ENCODE measurements at places on chromosomes 12 and 14.

- no peaks in the 10 kb centered on the region for H3K4me1 ChIP-seq
- no peaks in the 10 kb centered on the region for H3K36me3 ChIP-seq
- no peak for DNase-seq
These were observed 943.2 kb downstream of the TMTC2 start for GRCh38 chr12:83629931-83630330.

DNA sequence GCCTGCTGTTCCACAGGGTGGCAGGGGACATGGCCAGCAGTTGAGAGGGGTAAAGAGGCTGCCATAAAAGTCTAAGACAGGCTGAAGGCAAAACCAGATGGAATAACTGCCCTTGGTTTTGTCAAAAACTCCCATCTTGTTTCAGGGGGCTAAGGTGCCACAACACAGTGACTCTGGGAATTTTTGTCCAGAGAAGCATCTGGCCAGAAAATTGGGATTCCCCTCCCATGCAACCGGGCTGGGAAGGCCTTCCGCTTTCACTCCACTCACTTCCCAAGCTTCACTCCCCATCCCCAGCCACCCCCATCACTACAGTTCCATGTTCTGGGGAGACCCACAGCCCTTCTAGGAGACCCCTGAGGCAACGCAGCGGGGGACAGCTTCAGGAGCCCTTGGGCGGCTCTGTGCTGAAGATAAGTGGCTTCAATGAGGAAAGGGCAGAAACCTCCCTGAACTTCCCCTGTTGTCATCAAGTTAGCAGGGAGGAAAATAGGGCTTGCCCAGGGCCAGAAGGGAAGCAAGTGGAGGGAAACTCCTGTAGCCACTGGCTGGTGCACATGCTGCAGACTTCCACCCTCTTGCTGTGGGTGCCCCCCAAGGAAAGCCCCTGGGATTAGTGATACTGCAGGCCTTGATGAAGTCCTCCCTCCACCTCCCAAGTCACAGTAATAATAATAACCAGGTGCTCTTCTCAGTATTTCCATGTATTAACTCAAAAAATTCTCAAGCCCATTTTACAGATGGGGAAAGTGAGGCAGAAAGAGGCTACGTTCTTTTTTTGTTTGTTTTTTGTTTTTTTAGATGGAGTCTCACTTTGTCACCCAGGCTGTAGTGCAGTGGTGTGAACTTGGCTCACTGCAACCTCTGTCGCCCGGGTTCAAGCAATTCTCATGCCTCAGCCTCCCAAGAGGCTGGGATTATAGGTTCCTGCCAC lies 6.0 kb downstream of the TMEM229B start:
- H3K4me3 ChIP-seq = no peak overlapping the region
- no peak overlapping the region for H3K27ac ChIP-seq
- peaks cover 14% of the 10 kb centered on the region for H3K27me3 ChIP-seq
- H3K36me3 ChIP-seq = no peaks in the 10 kb centered on the region
- DNase-seq = no peak

DNA sequence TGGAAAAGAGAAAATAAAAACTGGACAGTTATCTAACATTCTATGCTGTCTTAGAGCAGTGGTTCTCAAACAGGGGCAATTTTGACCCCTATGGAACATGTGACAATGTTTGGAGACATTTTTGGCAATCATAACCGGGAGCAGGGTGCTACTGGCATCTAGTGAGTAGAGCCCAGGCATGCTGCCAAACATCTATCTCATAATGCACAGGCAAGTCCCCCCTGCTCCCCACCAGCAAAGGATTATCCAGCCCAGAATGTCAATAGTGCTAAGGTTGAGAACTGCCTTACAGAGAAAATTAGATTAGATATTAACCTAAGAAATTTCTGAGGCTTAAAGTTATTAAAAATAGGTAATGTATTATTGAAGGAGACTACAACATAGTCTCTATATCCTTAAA lies 22.9 kb upstream of the CATSPERB start:
- no peak overlapping the region for H3K4me3 ChIP-seq
- DNase-seq = no peak
- no peaks in the 10 kb centered on the region for H3K27me3 ChIP-seq
- H3K4me1 ChIP-seq = peaks cover 26% of the 10 kb centered on the region

GRCh38 chr12:124490584-124491305 lies 76.7 kb downstream of the NCOR2 start:
- no peak overlapping the region for H3K27ac ChIP-seq
- no peaks in the 10 kb centered on the region for H3K27me3 ChIP-seq
- H3K4me1 ChIP-seq = no peaks in the 10 kb centered on the region
- DNase-seq = no peak
- no peak overlapping the region for H3K4me3 ChIP-seq

- peaks cover 34% of the 10 kb centered on the region for H3K27me3 ChIP-seq
- peaks cover 19% of the 10 kb centered on the region for H3K4me1 ChIP-seq
- H3K36me3 ChIP-seq = no peaks in the 10 kb centered on the region
These were observed 10.7 kb upstream of the FKBP4 start for GRCh38 chr12:2783936-2784600.

DNA sequence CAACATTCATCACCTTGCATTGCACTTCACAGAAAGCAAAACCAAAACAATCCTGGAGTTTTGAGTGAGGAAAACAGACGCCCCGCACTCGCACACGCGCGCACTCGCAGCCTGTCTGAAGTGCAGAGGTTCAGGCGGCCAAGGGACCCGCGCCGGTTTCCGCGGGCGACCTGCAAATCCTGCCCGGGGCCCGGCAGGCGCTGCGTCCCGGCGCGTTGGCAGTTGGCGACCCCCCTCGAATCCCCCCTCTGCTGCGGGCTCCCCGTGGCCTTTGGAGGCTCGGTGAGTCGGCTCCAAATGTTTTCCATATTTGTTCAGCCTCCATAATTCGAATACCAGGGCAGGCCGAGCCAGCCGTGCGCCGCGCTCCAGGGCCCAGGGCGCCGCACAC lies at the start of gene SSPN:
Gene SSPN, plus strand, starts transcription at position 324 of the 391 bp plus-strand sequence. CDS start 100 bp downstream, outside the sequence.
- no peak for DNase-seq
- H3K36me3 ChIP-seq = no peaks in the 10 kb centered on the region
- H3K4me3 ChIP-seq = peak within 1 kb of the TSS; percentile 18
- no peak within 1 kb of the TSS for H3K27ac ChIP-seq

DNA sequence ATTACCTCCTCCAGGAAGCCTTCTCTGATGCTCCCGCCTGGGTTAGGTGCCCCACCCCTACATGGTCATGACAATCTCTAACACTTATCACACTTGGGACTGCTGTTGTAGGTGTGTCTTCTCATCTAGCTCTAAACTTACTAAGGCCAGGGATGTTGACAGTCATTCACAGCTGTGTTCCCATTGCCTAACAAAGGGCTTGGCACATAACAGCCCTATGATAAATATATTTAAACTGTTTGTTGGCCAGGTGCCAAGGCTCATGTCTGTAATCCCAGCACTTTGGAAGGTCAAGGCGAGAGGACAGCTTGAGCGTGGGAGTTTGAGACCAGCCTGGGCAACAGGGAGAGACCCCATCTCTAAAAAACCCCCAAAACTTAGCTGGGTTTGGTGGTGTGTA lies 98.8 kb upstream of the RGS6 start:
- H3K4me1 ChIP-seq = no peaks in the 10 kb centered on the region
- no peak for DNase-seq
- no peaks in the 10 kb centered on the region for H3K36me3 ChIP-seq
- H3K4me3 ChIP-seq = no peak overlapping the region
- H3K27me3 ChIP-seq = no peaks in the 10 kb centered on the region

GRCh38 chr12:31715283-31715825 lies 13.5 kb downstream of the AMN1 start:
- H3K36me3 ChIP-seq = no peaks in the 10 kb centered on the region
- H3K27me3 ChIP-seq = no peaks in the 10 kb centered on the region
- DNase-seq = peak; percentile 76
- peaks cover 22% of the 10 kb centered on the region for H3K4me1 ChIP-seq

- H3K36me3 ChIP-seq = no peaks in the 10 kb centered on the region
- peaks cover 28% of the 10 kb centered on the region for H3K4me1 ChIP-seq
- no peak overlapping the region for H3K27ac ChIP-seq
- no peak for DNase-seq
- H3K27me3 ChIP-seq = no peaks in the 10 kb centered on the region
- no peak overlapping the region for H3K4me3 ChIP-seq
These were observed 2.2 kb downstream of the CRADD start for GRCh38 chr12:93679308-93679925.

DNA sequence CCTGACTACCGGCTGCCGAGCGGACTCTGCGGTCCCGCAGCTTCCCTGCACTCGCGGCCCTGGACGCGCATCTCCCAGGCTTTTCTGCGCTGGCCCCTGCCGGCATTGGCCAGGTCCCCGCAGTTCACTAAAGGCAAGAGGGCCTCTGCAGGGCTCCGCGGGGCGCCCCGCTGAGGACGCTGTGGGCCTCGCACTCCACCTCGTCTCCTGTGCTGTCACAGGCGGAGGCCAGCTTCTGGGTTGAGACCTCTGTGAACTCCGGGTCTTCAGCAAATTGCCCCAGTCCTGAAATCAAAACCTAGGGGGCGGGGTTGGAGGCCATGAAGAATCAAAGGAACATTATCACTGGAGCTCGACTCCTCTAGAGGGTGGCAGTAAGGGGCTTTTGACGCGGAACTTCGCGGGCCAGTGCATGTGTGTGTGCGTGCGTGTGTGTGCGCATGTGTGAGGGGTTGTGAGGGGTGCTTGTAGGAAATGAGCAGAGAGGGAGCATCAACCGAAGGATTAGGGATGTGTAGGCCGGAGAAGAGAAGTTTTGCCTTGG lies 68.5 kb upstream of the CAPRIN2 start:
- no peak for DNase-seq
- H3K4me3 ChIP-seq = no peak overlapping the region
- H3K27me3 ChIP-seq = peaks cover 16% of the 10 kb centered on the region
- no peak overlapping the region for H3K27ac ChIP-seq
- H3K36me3 ChIP-seq = no peaks in the 10 kb centered on the region

GRCh38 chr12:97335115-97335514 lies 127.5 kb upstream of the RMST start:
- H3K27me3 ChIP-seq = no peaks in the 10 kb centered on the region
- no peak overlapping the region for H3K4me3 ChIP-seq
- H3K4me1 ChIP-seq = no peaks in the 10 kb centered on the region
- H3K27ac ChIP-seq = no peak overlapping the region

DNA sequence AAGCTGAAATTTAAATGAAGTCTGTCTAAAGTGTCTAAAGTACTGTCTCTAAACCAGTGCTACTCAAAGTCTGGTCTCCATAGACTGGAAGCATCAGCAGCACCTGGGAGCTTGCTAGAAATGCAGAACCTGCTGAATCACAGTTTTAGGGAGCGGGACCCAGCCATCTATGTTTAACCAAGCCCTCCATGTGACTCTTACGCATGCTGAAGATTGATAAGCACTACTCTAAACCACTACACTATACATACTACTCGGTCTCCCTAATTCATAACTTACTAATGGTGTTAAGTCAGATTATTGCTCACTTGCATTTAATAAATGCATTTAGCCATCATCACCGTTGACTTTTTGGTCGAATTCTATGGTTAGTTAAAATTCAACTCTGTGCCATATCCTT lies 88.8 kb downstream of the SLC25A21 start:
- H3K36me3 ChIP-seq = no peaks in the 10 kb centered on the region
- H3K27ac ChIP-seq = no peak overlapping the region
- no peak overlapping the region for H3K4me3 ChIP-seq
- no peaks in the 10 kb centered on the region for H3K27me3 ChIP-seq
- no peak for DNase-seq

- H3K4me1 ChIP-seq = peaks cover 37% of the 10 kb centered on the region
- no peak overlapping the region for H3K27ac ChIP-seq
- DNase-seq = no peak
- H3K4me3 ChIP-seq = peak overlapping the region; percentile 95
- peaks cover 36% of the 10 kb centered on the region for H3K36me3 ChIP-seq
These were observed 1.8 kb downstream of the ACIN1 start for GRCh38 chr14:23093104-23093503.

DNA sequence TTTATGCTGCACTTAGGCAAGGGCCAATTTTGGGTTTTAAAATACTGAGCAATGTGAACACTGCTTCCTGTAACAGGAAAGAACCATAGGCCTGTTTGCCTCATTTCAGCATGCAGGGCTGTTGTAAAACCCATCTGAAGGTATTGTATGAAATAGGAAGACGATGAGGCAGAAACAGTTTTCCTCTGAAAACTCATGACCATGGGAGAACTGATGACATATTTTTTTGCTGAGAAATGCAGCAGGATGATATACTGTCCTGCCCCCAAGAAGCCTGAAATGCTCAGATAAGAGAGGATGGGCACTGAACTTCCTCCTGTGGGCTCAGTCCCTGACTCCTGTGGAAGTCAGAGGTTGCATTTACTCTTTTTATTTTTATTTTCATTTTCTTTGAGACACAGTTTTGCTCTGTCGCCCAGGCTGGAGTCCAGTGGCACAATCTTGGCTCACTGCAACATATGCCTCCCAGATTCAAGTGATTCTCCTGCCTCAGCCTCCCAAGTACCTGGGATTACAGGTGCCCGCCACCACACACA lies 17.4 kb downstream of the PYGL start:
- H3K4me3 ChIP-seq = no peak overlapping the region
- H3K27ac ChIP-seq = no peak overlapping the region
- peaks cover 21% of the 10 kb centered on the region for H3K4me1 ChIP-seq
- H3K27me3 ChIP-seq = no peaks in the 10 kb centered on the region
